ENCODE measurements at places on chromosomes 5 and 9.

DNA sequence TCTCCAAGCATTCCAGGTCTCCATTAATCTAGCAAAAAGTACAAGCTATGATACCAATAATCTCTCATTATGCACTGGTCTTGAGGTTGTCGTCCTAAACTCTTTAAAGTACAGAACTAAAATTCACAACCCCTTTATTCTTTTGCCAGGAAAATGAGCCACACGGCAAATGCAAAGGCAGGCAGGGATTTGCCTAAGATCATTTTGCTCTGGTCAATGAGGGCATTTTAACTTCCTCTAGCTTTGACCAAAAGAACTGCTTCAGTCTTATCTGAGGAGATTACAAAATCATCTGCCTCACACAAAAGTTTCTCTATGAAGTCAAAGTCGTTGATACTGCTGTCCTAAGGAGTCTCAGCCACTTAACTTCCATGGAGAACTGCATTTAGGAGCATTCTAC is 51.8 kb downstream of the EPB41L4B start:
- no peak for DNase-seq

DNA sequence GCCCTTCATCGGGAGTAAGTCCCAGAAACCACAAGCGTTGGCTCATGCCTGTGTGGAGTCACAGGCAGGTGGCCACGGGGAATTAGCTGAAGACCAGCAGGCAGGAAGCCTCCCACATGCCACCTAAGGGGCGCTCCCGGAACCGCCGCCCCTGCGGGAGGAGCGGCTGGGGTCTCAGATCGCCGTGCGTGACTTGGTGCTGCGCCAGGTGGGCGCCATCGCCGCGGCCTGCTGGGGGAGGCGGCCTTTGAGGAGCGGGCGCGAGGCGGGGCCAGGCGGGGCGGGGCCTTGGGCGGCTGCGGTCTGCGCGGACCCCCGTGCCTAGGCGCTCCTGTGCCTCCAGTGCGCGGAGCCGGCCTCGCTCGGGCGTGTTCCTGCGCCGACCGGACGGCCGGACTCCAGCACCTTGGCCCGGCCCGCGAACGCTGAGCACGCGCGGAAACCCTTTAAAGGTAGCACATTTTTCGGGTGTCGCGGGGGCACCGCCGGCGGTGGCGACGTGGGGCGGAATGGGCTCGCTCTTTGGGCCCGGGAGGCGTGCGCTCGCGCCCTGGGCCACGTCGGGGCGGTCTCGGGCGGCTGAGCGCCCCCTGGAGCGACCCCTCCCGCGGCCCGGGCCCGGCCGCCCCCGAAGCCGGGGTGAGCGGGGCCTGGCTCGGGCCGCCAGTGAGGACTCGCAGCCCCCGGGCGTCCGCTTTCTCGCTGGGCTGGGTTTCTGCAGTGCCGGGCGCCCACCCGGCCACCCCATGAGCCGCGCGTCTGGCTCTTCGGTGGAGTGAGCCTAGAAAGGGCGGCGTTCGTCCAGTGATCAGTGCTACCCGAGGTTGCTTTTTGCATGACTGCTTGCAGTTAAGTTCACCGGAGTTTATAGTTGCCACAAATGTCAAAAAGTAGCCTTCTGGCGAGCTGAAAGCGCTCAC is 24.5 kb downstream of the LECT2 start:
- DNase-seq: no peak

DNA sequence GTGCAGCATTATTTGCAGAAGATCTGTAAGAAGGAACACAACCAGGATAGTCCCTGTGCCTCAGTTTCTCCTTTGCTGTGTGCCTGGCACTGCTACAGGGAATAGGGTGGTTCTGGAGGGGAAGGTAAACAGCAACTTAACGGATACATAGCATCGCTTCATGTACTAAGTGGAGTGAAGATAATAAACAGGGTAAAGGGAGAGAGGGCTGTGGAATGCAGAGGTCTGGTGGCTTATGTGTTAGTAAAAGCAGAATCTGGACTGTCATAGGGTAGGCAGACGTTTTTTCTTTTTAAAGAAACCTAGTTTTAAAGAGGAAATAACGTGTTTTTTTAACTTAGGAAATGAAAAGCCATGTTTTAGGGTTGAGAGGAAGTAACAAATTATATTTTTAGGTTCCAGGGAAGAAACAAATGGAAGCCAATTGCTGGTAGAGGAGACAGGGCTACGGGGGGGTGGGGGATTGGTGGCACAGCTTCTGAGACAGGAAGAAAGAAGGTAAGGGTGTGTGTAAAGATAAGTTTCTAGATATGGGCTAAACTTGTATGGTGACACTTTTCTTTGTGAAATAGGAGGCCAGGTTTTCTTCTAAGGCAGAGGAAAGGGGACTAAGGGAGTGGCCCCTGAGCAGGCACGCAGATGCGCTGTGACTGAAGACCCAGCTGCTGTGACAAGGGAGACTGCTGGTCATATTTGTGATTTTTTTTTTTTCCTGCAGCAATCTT is 1.3 kb downstream of the GNG10 start:
- DNase-seq: no peak

DNA sequence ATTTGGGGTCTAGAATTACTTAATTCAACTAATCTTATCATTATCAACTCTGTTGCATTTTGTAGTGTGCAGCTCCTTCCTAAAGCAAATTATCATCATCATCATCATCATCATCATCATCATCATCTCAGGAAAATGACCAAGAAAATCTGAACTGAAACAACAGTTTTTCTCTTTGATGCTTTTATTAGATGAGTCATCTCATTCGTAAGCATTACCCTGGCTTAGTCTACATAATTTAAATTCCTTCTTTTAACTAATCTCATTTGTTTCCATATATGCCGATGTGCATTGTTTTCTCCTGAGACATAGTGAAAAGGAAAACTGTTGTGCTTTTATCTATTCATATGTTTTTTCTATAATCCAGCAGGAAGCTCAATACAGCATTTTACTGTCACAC is 173.0 kb upstream of the PDE4D start:
- DNase-seq: no peak

GRCh38 chr5:30103052-30103451 is 1090.4 kb upstream of the CDH6 start:
- no peak for DNase-seq

DNA sequence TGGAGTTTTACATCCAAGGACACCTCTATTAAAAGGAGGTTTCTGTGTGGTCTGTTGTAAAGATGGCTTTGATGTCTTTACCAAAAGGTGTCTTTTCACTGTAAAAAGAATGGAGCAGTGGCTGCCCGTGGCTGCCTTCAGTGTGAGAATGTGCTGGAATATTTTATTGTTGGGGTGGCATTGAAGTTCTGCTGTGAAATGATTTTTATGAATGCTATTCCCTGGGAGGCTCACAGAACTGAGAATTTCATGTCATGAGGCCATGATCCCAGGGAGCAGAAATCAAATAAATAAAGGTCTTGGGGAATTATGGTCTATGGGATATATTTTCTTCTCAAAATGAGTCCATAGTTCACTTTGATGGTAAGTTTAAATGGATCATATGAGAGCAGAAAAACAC is 425.2 kb upstream of the ZNF608 start:
- DNase-seq: no peak

GRCh38 chr9:114539701-114540380 is 34.6 kb upstream of the WHRN start:
- no peak for DNase-seq

DNA sequence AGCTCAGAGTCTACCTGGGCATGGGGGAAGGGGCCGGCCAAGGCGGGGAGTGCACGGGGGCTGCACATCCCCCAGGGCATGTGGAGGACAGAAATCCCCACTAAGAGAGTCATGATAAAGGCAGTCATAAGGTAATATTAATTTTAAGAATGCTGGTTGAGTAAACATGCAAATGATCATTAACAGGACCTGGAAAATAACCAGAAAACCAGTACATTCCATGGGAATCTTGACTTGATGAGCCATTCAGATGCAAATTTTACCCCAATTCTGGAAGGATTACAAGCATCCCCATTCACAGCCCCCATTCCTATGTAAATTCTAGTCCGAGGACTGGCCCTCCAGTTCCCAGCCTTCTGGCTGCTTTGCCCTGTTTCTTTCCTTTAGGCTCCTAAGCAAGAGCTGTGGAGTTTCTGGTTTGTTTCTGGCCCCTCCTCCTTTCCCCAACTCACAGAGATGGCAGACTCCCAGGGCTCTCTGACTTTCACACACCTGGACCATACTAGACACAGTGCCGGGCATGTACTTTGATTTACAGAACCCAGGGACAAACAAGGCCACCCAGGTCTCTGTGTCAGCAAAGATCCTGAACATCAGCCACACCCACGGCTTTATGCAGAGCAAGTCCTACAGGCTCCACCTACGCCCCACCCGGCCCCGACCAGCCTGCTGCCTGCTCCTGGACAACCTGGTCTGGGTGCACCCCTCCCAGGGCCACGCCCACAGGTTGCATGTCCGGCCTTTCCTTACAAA is 62.7 kb downstream of the SEMA4D start:
- DNase-seq: no peak

- no peak for DNase-seq
These were observed 161.6 kb downstream of the ZDHHC21 start for GRCh38 chr9:14531341-14532269.

- DNase-seq: no peak
These were observed 252.5 kb downstream of the TRIM32 start for GRCh38 chr9:116939614-116940013.

DNA sequence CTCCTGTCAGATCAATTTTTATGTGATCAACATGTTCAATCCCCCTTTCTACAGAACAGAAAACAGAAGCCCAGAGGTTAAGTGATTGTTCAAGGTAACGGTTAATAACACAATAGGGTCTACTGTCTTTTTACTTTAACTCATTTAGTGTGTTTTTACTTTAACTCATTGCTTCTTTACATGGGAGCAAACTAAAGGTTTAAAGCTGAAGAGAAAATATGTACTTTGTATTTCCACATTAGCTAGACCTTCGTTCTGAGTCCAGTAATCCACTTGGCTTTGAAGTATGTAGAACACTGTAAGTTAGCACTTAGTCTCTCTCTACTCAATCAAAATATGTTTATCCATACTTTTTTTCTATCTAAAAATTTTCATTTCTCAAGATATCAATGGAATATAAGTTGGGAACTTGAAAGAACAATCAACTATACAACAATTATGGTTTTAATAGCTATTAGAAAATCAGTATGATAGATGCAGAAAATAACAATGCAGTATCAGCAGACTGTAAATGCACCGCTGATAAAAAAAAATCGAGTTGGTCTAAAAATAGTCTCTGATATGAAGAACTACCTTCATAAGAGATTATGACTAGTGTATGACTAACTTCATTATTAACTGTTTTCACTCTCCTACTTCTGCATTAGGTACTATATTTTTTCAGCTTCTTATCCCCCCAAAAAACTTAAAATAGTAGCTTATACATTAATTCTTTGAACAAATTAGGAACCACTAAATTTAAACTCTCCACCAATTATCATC is 20.6 kb downstream of the PGGT1B start:
- DNase-seq: no peak

DNA sequence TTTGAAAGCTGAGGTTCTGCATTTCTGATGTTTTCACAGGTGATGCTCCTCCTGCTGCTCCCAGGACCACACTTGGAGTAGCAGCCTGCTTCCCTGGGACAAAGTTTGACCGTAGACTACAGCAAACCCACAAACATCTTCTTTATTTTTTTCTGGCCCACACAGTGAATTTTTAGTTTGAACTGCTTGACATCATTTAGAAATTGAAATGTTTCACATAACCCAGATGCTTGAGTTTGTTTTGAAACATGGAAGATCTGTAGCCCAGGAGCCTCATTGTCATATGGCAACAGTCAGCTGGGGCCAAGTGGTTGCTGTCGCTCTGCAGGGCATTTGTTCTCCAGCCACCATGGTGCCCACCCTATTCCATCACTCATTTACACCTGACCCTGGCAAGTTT is 8.4 kb downstream of the SH3TC2 start:
- DNase-seq: no peak

GRCh38 chr9:27835746-27836145 is 262.5 kb upstream of the C9orf72 start:
- DNase-seq: no peak

- DNase-seq: no peak
These were observed 176.1 kb upstream of the RASEF start for GRCh38 chr9:83238871-83239640.

DNA sequence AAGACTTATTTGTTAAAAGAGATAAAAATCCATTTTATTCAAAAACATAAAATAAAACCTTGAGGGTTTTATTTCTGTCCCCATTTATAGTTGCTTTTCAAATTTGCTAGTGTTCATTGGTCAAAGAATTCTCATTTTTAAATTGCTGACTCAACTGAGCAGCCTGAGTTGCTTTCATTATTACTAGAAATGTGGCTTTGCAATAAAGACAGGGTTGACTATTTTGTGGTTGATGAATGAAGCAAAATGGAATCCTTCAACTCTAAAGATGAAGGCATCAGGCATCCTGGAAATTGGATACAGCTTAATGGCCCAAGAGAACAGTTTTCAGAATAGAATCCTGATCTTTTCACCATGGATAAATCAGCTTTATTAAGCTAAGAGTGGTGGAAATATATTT is 23.9 kb upstream of the PPP3R2 start:
- no peak for DNase-seq
